ENCODE measurements at places on chromosomes 4 and X. TPM values are rescaled to one million over a fixed set of nuclear protein-coding genes. Genes with fewer than 3 reads are reported as not detected.

Gene PIR
- total RNA-seq = 20.6 TPM

Gene PDLIM3
- total RNA-seq = 181 TPM

Gene PNMA6A
- 1.8 TPM for total RNA-seq

Gene HTRA3
- 53.9 TPM for total RNA-seq

Gene IKBKG
- total RNA-seq = 10.5 TPM

Gene ATOH1
- not detected for total RNA-seq

Gene HNRNPH2
- total RNA-seq = 48.5 TPM

Gene MRFAP1L1
- total RNA-seq = 78.0 TPM

- DNase-seq = no peak
Observed at GRCh38 chrX:53674581-53674980, 11.9 kb downstream of the HUWE1 start.

- no peak for DNase-seq
Observed at GRCh38 chr4:56649445-56650261, 31.4 kb downstream of the HOPX start.

- DNase-seq = no peak
Observed at GRCh38 chrX:9464435-9465371, at the start of gene TBL1X. Gene TBL1X (plus strand): TSS chrX:9465058. CDS start chrX:9653587, 188,529 bp downstream.

- no peak for DNase-seq
Observed at GRCh38 chr4:119299260-119299671, 22.7 kb downstream of the FABP2 start.

- no peak for DNase-seq
Observed at GRCh38 chrX:71291381-71291780, 7.9 kb downstream of the NONO start.

DNA sequence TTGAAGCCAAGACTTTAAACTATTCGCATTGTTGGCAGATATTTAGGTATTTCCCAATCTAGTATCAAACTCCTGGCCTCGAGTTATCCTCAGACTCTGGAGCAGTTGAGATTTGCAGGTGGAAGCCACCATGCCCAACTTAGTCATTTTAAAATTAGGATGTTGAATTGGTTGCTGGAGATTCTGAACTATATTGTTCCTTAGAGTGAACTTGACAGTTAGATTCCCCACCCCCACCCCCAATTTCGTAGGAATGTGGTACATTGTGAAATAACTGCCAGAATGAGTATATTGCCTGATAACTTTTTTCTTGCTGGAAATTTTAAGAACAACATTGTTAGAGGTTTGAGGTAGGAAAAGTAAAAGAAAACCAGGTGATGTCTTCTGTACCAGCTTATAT, 2.3 kb downstream of the NOCT start:
- no peak for DNase-seq

DNA sequence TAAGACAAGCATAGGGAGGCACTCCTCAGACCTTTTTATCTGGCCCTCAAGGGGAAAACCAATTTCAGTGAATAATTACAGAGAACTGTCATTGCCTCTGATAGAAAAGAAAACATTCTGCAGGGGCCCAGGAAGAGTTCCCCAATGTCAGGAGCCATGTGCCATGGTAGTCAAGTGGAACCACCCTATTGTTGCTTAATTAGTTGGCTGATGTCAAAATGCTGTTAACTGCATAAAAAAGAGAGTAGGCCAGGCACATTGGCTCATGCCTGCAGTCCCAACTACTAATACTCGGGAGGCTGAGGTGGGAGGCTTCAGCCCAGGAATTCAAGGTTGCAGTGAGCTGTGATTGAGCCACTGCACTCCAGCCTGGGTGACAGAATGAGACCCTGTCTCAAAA, 28.6 kb upstream of the OGT start:
- DNase-seq = no peak

DNA sequence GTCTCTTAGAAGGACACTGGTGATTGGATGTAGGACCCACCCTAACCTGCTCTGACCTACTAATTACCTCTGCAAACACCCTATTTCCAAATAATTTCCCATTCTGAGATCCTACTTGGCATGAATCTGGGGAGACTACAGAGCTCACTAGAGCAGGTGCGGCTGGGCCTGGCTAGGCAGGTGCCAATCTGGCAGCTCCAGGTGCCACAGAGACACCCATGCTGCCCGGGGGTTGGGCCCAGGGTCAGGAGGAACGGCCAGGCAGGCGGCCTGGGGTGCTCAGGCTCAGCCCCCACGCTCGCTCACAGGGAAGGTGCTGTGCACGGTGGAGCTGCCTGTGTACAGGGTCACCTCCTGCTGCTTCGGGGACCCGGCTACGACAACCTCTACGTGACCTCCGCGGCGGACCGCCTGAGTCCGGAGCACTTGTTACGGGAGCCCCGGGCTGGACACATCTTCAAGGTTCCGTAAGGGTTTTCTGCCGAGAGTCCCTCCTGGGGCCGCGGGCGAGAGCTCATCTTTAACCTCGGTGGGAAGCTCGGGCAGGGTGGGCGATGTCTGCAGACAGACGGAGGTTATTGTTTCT, 26.5 kb upstream of the PLCXD1 start:
- DNase-seq = peak; percentile 7

DNA sequence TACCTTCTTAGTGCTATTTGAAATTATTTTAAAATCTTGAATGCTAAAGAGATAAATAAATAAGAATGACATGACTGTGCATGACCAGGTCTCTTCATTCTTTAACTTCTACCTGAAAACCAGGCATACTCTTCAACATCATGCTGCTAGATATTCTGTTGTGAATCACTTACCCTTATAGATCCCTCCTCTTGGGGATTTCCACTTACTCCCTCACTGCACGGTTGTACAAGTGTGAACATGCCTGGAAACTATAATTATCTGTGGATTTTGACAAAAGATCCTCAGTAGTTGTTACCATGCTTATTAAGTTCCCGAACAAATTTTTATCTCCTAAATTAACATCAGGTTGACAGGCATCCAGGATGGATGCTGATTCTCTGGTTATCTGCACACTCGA, 54.3 kb downstream of the ADGRL3 start:
- DNase-seq = no peak

DNA sequence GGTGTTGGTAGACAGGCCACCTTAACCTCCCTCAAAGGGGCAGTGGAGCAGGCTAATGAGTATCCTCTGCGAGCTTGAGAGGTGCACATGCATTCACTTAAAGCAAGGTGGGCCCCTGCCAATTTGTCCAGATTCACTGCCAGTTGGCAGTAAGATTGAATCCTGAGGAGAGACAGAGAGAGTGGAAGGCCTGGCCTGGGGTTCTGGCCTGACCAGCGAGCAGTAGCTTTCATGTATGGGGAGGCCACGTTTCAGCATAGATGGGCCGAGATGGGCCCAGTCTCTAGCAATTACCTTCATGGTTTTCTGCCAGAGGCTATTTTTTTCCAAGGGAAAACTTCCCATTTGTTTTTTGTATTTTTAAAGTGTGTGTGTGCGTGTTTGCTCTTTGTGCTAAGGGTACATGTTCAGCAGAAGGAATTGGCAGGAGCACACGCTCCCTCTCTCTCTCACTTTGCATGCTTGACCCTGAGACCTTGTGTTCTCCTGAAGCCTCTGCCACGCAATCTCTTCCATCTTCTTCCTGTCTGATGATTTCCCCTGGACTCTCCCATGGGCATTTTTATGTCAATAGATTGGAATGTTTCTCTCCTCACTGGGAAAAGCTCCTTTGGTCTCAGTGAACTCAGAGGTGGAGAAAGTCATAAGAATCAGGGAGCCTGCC, 215.8 kb upstream of the SFRP2 start:
- DNase-seq = no peak

DNA sequence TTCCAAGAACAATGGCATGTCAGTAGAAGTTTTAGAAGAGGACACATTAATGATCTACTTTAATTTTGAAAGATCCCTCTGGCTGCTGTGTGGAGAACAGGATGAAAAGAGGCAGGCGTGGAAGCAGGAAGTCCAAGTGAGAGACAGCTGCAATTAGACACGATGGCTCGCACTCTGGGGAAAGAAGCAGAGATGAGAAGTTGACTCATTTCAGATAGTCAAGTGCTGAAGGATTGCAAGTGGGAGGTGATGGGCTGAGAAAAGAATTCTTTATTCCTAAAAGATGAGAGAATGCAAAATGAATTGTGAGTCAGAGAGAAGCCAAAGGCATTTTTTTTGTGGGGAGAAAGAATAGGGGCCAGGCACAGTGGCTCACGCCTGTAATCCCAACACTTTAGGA, 16.5 kb downstream of the RXFP1 start:
- no peak for DNase-seq

- DNase-seq = no peak
Observed at GRCh38 chr4:86720508-86721068, 126.5 kb downstream of the PTPN13 start.

GRCh38 chr4:101307899-101308298, 39.4 kb downstream of the PPP3CA start:
- DNase-seq = no peak

All from breast epithelium (tissue), 4 donors.